ENCODE measurements at places on chromosomes 1 and 21.
A peak's percentile ranks its signal among the peaks of the same experiment; 100 is the strongest.

GRCh38 chr21:38813547-38813946, 7.8 kb downstream of the ETS2 start:
- H3K4me1 ChIP-seq, result peaks cover 4% of the 10 kb centered on the region
- no peak for DNase-seq
- H3K4me3 ChIP-seq, result no peak overlapping the region
- H3K27me3 ChIP-seq, result no peaks in the 10 kb centered on the region
- no peak overlapping the region for H3K27ac ChIP-seq

GRCh38 chr1:10607228-10607627, 132.5 kb downstream of the PEX14 start:
- no peaks in the 10 kb centered on the region for H3K4me1 ChIP-seq
- no peaks in the 10 kb centered on the region for H3K27me3 ChIP-seq
- no peak for DNase-seq
- H3K27ac ChIP-seq, result no peak overlapping the region
- no peak overlapping the region for H3K4me3 ChIP-seq
- peaks cover 3% of the 10 kb centered on the region for H3K36me3 ChIP-seq

GRCh38 chr1:6260961-6261614, at the start of gene GPR153:
Gene GPR153, minus strand, starts transcription at chr1:6261098. Its CDS starts 6,193 bp downstream, at chr1:6254905.
- peak within 1 kb of the TSS; percentile 92 for H3K4me3 ChIP-seq
- H3K36me3 ChIP-seq, result peaks cover 4% of the 10 kb centered on the region
- no peaks in the 10 kb centered on the region for H3K27me3 ChIP-seq
- DNase-seq, result no peak
- H3K27ac ChIP-seq, result peak within 1 kb of the TSS; percentile 39

- H3K4me1 ChIP-seq, result peaks cover 12% of the 10 kb centered on the region
- H3K4me3 ChIP-seq, result no peak overlapping the region
- no peak overlapping the region for H3K27ac ChIP-seq
Measured at GRCh38 chr21:42310411-42311001, 4.7 kb downstream of the TFF3 start.

- peak; percentile 78 for DNase-seq
- no peaks in the 10 kb centered on the region for H3K36me3 ChIP-seq
- no peaks in the 10 kb centered on the region for H3K27me3 ChIP-seq
- no peak overlapping the region for H3K4me3 ChIP-seq
Measured at GRCh38 chr21:41121785-41122415, 46.1 kb upstream of the BACE2 start.

GRCh38 chr1:231151811-231152210, 10.0 kb upstream of the TRIM67 start:
- no peak for DNase-seq
- peaks cover 32% of the 10 kb centered on the region for H3K27me3 ChIP-seq

- H3K27ac ChIP-seq, result no peak overlapping the region
- no peak for DNase-seq
- H3K36me3 ChIP-seq, result no peaks in the 10 kb centered on the region
- H3K4me1 ChIP-seq, result no peaks in the 10 kb centered on the region
- no peaks in the 10 kb centered on the region for H3K27me3 ChIP-seq
- H3K4me3 ChIP-seq, result no peak overlapping the region
Measured at GRCh38 chr21:24197132-24197643, 1410.1 kb downstream of the MRPL39 start.

- DNase-seq, result no peak
- no peaks in the 10 kb centered on the region for H3K4me1 ChIP-seq
- no peaks in the 10 kb centered on the region for H3K36me3 ChIP-seq
- no peak overlapping the region for H3K4me3 ChIP-seq
- no peak overlapping the region for H3K27ac ChIP-seq
Measured at GRCh38 chr1:70961374-70961975, 86.1 kb downstream of the PTGER3 start.

- H3K27me3 ChIP-seq, result no peaks in the 10 kb centered on the region
- H3K27ac ChIP-seq, result no peak overlapping the region
Measured at GRCh38 chr1:104238991-104239390, 489.3 kb downstream of the AMY1C start.

- H3K4me1 ChIP-seq, result peaks cover 8% of the 10 kb centered on the region
- H3K27ac ChIP-seq, result no peak within 1 kb of the TSS
- peak within 1 kb of the TSS; percentile 5 for H3K4me3 ChIP-seq
- DNase-seq, result no peak
Measured at GRCh38 chr1:37764888-37765441, at the start of gene EPHA10. Gene EPHA10, minus strand, starts transcription at chr1:37765120. Its CDS starts 54 bp downstream, at chr1:37765066.

- no peak for DNase-seq
- no peaks in the 10 kb centered on the region for H3K36me3 ChIP-seq
- H3K4me1 ChIP-seq, result peaks cover 5% of the 10 kb centered on the region
- H3K27ac ChIP-seq, result no peak overlapping the region
Measured at GRCh38 chr1:40382108-40382460, 8.6 kb downstream of the SMAP2 start.

DNA sequence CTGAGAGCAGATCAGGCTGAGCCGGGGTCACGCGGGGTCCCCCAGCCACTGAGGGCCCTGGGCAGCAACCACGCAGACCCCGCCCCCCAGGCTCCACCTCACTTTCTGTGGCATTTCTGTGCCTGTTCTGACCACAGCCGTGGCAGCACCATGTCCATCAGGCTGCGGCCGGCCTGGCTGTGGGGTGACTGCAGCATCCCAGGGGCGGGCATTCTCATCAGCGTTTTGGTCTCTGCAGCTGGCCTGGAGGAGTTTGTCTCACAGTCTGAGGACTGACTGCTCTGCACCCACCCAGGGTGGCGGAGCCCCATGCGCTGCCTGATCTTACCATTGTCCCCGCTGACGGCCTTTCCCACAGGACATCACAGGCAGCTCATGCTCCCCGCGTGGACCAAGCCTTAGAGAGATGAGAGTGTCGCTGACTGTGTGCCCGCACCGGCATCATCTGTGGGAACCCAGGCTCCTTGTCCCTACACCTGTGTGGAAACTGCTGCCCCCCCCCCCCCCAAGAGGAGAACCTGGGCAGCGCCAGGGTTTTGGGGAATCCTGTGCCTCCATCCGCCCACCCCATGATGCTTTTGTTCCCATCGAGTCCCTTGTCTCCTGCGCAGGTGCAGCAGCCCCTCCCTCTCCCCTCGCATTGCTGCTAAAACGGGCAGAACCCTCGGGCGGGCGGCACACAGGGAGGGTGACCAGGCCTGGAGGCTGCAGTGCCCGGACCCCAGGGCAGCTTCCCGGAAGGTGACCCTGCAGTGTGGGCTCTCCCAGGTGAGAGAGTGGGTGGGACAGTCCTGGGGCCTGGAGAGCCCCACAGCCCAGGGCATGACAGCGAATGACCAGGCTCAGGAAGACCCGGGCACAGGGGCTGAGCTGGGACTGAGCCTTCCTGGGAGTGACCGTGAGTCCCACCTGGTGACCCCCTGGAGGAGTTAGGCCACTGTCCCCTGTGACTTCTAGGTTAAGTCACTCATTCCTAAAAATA, 1.8 kb downstream of the KRTAP10-1 start:
- no peak for DNase-seq
- no peak overlapping the region for H3K27ac ChIP-seq
- no peak overlapping the region for H3K4me3 ChIP-seq
- no peaks in the 10 kb centered on the region for H3K27me3 ChIP-seq

- H3K36me3 ChIP-seq, result no peaks in the 10 kb centered on the region
- no peaks in the 10 kb centered on the region for H3K27me3 ChIP-seq
- DNase-seq, result no peak
- H3K4me1 ChIP-seq, result no peaks in the 10 kb centered on the region
- H3K4me3 ChIP-seq, result no peak overlapping the region
- H3K27ac ChIP-seq, result no peak overlapping the region
Measured at GRCh38 chr1:177444997-177445746, 274.4 kb downstream of the BRINP2 start.

DNA sequence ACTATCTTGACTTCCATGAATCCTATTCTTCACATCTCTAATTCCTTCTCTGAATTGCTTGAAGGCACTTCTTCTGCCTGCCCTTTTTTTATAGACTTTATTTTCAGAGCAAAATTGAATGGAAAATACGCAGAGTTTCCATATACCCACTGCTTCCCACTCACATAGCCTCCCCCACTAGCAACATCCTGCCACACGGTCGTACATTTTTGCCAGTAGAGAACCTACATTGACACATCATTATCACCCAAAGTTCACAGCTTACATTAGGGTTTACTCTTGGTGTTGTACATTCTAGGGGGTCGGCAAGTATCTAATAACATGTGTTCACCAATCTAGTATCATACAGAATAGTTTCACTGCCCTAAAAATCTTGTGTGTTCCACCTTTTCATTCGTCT, 12.3 kb downstream of the EEIG2 start:
- no peaks in the 10 kb centered on the region for H3K36me3 ChIP-seq
- no peak overlapping the region for H3K4me3 ChIP-seq
- no peak overlapping the region for H3K27ac ChIP-seq
- no peak for DNase-seq

GRCh38 chr1:180863158-180863775, 49.4 kb upstream of the KIAA1614 start:
- H3K4me1 ChIP-seq, result peaks cover 4% of the 10 kb centered on the region
- no peak overlapping the region for H3K4me3 ChIP-seq
- no peaks in the 10 kb centered on the region for H3K27me3 ChIP-seq
- H3K36me3 ChIP-seq, result peaks cover 35% of the 10 kb centered on the region

DNA sequence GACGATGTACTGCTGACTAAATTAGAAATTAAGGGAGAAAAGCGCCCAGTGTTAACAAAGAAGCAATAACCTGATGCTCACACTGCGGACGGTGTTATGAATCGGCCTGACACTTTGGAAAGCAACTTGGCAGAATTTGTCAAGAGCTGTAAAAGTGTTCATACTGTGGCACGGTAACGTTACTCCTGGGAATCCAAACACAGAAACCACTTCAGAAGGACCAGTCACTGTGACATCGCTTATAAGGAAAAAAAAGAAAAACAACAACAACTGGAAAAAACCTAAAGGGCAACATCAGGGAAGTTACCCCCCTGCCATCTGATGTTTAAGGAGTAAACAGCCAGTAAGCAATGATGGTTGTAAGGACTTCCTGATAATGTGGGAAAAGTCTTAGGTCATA, 27.7 kb downstream of the CAPZB start:
- no peak overlapping the region for H3K4me3 ChIP-seq
- H3K27ac ChIP-seq, result peak overlapping the region; percentile 90
- H3K4me1 ChIP-seq, result peaks cover 47% of the 10 kb centered on the region
- H3K27me3 ChIP-seq, result no peaks in the 10 kb centered on the region
- no peaks in the 10 kb centered on the region for H3K36me3 ChIP-seq

DNA sequence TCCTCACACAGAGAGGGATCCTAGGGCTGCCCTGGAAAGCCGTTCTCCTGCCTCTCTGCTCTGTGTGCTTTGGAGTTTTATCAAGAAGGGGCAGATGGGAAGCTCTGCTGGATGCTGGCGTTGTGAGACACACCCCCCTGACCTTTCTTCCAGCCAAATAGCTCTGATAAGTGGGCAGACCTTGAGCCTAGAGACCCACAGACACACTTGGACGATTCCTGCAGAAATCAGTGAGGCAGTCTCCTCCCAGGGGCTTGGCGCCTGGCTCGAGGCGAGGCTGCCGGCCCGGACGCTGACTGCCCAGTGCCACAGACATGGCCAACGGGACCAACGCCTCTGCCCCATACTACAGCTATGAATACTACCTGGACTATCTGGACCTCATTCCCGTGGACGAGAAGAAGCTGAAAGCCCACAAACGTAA, at the start of gene MRAP:
MRAP (plus strand) TSS at position 198 of the 424 bp plus-strand sequence; CDS start at position 315, 117 bp downstream.
- no peak for DNase-seq
- no peak within 1 kb of the TSS for H3K27ac ChIP-seq
- H3K4me3 ChIP-seq, result no peak within 1 kb of the TSS

GRCh38 chr1:81452693-81453366, 347.9 kb upstream of the ADGRL2 start:
- H3K27ac ChIP-seq, result no peak overlapping the region
- no peak for DNase-seq
- no peak overlapping the region for H3K4me3 ChIP-seq

GRCh38 chr1:150789396-150789795, 18.7 kb downstream of the CTSK start:
- H3K36me3 ChIP-seq, result no peaks in the 10 kb centered on the region
- no peak overlapping the region for H3K4me3 ChIP-seq
- H3K27ac ChIP-seq, result no peak overlapping the region
- no peak for DNase-seq

DNA sequence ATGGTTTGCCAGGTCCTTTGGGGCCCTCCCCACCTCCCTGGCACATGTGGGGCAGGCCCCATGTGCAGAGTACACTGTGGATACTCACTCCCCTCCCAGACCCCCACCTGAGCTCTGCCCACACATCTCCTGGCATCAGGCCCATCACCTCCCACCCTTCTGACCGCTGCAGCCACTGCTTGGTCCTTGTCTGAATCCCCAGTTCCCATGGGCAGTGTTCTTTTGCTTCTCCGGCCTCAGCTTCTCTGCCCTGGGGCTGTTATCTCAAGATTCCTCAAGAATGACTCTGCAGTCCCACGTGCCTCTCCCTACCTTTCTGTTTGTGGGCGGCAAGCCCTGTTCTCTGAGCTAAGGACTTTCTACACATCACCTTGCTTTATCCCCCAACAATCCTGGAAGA, 187.7 kb upstream of the EDN2 start:
- H3K27ac ChIP-seq, result no peak overlapping the region
- DNase-seq, result no peak
- H3K27me3 ChIP-seq, result no peaks in the 10 kb centered on the region
- H3K4me1 ChIP-seq, result peaks cover 7% of the 10 kb centered on the region

DNA sequence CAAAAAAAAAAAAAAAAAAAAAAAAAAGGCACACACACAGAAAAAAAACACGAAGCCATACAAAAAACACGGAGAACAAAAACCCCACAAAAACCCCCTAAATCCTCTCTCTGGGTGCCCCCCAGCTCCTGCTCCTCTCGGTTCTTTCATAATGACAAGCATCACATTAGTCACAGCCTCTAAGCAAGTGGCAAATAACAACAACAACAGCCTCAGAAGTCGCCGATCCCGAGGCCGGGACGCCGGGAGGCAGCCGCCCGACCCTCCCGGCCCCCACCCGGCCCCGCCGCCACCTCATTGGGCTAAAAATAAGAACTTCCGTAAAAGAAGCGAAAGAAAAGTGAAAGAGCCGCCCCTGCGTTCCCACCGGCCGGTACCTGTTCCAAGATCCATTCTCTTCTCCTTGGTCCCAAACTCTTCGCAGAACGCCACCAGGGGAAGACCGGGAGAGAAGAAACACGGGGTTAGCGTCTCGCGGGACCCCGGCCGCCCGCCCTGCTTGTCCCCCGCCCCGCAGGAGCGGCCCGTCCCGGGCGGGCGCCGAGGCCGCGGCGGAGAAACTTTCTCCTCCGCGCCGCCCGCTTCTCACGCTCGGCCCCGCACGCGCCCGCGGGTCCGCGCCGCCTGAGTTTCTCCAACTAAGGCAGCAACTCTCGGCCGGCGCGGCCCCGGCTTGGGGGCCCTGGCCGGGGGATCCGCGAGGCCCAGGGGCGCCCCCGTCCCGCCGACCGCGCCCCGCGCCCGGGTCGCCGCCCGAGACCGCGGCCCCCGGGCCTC, 102.8 kb downstream of the CASZ1 start:
- peaks cover 2% of the 10 kb centered on the region for H3K4me1 ChIP-seq
- H3K27ac ChIP-seq, result no peak overlapping the region
- H3K27me3 ChIP-seq, result peaks cover 40% of the 10 kb centered on the region
- DNase-seq, result no peak
- H3K4me3 ChIP-seq, result peak overlapping the region; percentile 70
- H3K36me3 ChIP-seq, result no peaks in the 10 kb centered on the region

DNA sequence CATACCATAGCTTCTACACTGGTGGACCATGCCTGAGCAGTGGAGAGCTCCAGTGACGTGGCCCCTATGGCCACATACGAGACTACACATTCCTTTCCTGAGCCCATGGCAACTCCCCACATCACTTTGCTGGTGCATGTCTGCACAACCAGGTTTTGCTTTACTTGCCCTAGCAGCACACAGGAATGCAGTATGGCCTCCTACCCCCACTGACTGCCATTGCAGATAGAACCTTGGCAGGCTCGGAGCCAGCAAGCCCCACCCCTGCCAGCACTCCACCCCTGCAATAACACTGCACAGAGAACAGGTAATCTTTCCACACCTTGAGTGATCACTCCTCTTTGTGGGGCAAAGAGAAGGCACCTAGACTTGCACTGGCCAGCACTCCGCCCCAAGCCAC, 531.9 kb upstream of the CAMK1G start:
- DNase-seq, result no peak
- no peak overlapping the region for H3K4me3 ChIP-seq
- H3K4me1 ChIP-seq, result no peaks in the 10 kb centered on the region
- no peak overlapping the region for H3K27ac ChIP-seq
- no peaks in the 10 kb centered on the region for H3K36me3 ChIP-seq
